ENCODE measurements at places on chromosomes 16 and 17. TPM values are rescaled to one million over a fixed set of nuclear protein-coding genes. Genes with fewer than 3 reads are reported as not detected.

PLA2G10 gene
- total RNA-seq: 0.71 TPM

GRCh38 chr17:49680314-49680713, 2.4 kb upstream of the SPOP start:
- DNase-seq: no peak

CD300E gene
- not detected for total RNA-seq

ITGAX gene
- total RNA-seq: not detected

DNA sequence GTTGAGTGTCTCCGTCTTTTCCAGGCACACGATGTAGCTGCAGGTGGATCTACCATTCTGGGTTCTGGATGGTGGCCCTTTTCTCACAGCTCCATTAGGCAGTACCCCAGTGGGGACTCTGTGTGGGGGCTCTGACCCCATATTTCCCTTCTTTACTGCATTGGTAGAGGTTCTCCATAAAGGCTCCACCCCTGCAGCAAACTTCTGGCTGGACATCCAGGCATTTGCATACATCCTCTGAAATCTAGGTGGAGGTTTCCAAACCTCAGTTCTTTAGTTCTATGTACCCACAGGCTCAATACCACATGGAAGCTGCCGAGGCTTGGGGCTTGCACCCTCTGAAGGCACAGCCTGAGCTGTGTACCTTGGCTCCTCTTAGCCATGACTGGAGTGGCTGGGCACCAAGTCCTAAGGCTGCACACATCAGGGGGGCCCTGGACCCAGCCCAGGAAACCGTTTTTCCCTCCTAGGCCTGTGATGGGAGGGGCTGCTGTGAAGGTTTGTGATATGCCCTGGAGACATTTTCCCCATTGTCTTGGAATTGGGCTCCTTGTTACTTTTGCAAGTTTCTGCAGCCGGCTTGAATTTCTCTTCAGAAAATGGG, 14.0 kb downstream of the ABCC1 start:
- DNase-seq: no peak

DNA sequence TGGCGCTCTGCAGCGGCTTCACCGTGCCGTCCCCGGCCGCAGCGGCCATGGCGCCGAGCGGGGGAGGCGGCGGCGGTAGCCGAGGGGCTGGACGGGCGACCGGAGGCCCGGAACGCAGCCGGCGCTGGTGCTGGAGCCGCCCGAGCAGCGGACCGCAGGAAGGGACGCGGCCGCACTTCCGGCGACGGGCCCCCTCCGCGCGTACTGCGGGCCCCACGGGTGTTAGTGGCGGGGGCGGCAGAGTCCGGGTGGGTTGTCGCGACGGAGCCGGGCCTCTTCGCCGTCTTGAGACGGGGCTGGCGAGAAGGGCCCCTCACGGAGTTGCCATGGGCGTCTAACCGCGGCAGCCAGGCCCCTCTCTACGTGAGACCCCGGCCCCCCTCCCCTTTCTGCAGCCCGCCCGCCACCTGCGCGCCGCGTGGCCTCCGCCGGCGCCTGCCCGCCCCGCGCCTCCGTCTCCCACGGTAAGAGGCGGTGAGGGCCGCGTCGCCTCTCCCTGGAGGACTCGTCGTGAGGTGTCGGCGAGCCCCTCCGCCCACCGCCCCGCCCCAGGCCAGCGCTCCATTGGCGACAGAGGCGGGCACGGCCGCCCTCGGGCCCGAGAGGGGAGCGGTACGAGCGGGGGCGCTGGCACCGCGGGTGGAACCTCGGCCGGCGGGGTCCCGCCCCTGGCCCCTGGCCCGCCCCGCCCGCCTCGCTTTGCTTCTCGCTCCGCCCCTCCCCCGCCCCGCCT, at the start of the genes VPS9D1 and ZNF276:
VPS9D1 (minus strand) TSS at position 86 of the 733 bp plus-strand sequence; CDS start at position 49, 37 bp downstream.
ZNF276 (plus strand) TSS at position 725 of the 733 bp plus-strand sequence. CDS start 104 bp downstream, outside the sequence.
- DNase-seq: peak; percentile 71

All from foreskin keratinocyte (primary cell).